Pulmonary artery endothelial cell (primary cell): ENCODE measurements at places on chromosomes 4 and X.

GRCh38 chrX:48782795-48783194, 3.6 kb upstream of the GATA1 start:
- DNase-seq, result no peak

DNA sequence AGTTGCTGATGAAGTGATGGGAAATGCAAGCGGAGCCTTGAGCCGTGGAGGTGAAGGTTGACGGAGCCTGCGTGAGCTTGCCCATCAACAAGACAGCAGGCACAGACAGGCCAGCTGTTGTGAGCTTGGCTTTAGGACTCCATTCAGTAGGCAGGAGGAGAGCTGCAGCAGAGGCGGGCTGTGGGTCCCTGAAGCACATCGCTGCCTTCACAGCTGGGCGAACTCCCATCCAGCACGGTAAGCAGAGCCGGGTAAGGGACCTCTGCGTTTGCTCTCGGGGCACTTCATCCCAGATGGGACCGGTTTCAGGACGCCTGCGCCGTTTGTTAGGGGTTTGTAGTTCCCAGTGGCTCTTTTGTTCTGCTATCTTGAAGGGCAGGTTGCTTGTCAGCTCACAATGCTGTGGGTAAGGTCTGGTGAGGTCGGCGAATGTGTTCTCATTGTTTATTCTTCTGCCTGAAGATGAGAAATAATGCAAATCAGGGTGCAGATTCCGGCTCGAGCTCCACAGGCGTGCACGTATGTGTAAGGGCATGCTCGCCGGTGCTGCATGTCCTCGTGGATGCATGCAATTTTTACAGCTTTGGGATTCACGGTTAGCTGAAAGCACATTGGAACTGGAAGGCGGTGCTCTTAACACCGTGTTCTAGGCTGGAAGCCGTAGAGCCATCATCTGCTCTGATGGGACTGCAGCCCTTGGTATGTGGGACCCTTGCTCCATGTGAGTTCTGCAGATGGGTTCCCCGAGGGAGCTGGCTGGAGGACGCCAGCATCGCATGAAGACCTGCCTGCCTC, 54.6 kb upstream of the CLDN34 start:
- DNase-seq, result no peak

GRCh38 chr4:24979554-24979953, 51.2 kb downstream of the LGI2 start:
- DNase-seq, result peak; percentile 92

DNA sequence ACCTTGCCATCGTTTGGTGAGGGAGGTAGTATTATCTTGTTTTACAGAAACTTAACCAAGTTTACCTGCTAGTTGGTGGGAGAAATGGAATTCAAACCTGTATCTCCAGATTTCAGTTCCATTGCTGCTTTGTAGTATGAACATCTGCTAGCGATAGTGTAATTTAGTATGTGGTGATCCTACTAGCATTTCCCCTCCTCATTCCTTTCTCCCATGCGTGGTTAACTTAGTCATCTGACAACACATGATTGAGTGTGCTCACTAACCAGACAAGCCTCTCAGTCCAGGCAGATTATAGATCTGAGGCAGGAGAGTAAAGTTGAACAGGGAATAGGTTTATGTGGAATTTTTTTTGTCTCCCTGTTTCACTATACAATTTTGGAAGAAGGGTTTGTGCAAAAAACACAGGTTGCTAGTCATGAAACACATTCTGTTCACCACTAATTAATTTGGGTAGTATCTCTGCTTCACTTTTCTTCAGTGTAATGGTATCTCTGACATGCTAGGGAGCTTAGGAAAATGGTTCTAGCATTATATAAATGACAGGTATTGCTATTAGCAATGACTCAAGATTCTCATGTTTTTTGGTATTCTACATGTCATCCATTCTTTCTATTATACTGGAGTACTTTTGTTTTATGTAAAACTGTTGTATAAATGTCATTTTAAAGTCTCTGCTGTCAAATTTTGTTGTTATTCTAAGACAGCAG, 21.7 kb downstream of the RBPJ start:
- DNase-seq, result no peak

GRCh38 chr4:37604461-37604860, 81.7 kb downstream of the RELL1 start:
- peak; percentile 15 for DNase-seq

- no peak for DNase-seq
Measured at GRCh38 chr4:184957446-184958115, 60.7 kb upstream of the HELT start.

DNA sequence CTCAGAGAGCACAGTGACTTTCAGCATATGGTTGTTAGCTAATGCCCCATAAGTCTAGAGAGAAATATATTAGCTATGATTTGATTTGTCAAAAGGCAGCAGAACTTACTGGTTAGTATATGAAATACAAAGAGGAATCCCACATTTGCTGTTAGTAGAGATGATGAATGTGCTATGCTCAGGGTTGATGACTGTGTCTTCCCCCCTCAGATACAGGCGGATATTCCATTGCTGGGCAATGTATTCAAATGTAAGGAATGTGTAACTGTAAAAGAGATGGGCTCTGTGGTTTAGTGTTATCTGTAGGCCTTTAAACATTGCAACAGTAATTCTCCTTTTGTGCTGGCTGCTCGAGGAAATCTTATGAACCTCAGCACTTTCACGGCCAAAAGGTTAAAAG, 528.9 kb upstream of the ARX start:
- no peak for DNase-seq

- no peak for DNase-seq
Measured at GRCh38 chr4:163768014-163768413, 273.5 kb downstream of the TMA16 start.
